Coronary artery (tissue), 2 donors: ENCODE measurements at places on chromosomes 1 and 21.
A peak's percentile ranks its signal among the peaks of the same experiment; 100 is the strongest.

DNA sequence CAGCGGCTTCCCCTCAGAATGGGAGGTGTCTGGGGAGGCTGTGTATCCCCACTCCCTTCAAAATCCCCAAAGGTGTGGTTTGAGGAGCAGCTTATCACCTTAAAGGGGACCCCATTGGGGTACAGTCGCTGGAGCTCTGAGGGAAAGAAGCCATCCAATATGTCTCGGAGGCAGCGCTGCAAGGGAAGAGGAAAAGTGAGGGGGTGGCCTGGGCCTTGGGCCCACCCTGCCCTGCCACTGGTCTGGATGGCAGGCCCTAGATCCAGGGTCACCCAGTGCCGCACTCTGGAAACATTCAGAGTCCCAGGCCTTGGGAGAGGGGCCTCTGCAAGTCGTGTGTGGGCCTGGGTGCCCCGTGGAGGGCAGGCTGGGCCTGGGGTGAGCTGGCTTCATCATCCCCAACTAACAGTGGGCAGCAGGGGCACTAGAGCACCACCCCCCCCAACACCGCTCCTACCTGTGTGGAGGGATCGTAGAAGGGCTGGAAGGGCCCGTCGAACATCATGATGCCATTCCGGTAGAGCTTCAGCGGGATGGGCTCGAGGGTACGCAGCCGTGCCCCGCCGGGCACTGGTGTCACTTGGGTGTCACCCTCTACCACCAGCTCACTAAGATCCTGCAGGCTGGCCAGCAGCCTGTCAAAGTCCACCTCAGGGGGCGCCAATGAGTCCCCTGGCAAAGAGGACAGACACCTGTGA, 5.6 kb downstream of the SH3BGRL3 start:
- DNase-seq = no peak

DNA sequence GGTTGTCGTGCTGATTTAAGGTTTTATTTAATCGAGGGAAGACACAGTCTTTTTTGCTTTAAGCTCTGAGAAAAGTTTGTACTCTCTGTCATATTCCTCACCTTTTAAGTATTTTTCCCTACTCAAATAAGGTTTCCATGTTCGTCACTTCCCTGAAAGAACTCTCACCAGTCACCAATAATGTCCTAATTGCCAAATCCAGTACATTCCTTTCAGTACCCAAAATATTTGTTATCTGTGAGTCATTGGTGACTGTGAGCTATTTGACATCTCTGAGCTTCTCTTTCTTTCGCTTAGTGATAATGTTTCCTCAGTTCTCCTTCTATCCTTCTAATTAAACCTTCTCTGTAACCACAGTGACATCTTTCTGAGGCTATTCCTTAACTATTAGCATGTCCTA, 874.2 kb upstream of the ADGRL2 start:
- DNase-seq = no peak

DNA sequence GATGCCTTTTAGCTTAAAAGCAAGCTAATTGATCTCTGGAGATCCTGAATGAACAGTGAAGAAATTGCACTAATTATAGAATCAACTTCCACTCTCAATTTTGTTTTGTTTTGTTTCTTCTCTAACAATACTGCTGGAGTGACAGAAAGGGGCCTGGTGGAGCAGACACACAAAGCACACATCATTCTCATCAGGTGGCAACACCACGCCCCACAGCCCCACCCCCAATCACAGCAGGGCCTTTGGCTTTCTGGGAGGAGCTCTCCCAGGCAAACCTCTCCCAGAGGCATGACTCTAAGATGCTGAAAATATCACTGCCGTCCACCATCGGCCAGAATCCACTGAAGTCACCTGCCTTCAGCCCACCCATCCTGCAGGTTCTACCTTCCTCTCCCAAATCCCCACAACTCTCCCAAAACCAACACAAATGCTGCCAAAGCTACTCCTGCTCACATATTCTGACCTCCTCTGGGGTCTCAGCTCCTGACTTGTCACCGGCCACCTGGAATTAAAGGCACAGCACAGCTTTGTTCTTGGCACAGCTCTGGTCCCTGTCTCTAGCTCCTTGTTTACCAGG, 120.7 kb downstream of the GRIK3 start:
- no peak for DNase-seq

GRCh38 chr1:18537386-18538306, 56.9 kb downstream of the KLHDC7A start:
- DNase-seq = peak; percentile 55

GRCh38 chr1:167484726-167485502, 33.4 kb downstream of the CD247 start:
- no peak for DNase-seq

DNA sequence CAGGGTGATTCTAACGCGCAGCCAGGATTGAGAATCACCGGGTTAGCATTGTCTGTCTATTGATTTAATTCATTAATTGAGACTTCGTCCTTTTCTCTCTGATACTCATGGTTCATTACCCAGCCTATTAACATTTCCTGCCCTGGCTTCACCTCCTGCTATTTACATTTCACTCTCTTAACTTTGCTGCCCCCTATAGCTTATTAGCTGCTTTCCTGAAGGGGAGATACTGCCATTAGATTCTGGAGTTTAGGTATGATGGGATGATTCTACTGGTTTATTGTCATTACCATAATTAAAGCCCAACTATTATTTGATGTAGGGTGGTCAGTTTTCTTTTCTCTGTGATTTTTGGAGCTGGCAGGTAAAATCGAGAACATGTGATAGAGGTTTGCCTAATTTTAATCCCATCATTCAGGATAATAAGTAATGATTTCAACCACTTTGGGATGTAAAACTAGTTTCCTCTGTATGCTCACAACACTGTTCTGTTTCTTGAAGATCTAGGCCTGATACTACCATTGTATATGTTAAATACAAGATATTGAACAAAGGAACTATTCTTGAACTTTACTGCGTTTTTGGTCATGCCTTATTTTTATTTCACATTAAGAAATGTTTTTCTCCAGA, 6.4 kb downstream of the PPP2R5A start:
- DNase-seq = no peak

DNA sequence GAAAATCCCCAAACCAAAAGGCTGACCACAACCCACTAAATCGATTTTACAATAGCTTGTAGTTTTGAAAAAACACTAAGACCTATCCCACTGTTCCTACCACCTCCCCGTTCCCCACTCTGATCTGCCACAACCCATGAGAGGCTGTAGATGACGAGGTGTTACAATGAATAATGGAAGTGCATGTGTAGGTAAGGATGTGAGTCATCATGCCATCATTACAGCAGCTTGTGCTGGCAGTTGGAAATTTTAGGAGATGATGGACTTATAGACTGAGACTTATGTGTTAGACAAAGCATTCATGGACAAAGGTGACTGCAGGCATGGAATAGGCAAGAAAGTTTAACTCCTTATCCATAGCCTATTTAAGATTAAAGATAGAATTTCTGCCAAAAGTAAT, 184.7 kb upstream of the CACYBP start:
- no peak for DNase-seq

GRCh38 chr1:154609398-154610380, 1.7 kb upstream of the ADAR start:
- DNase-seq = no peak
